ENCODE measurements at places on chromosomes 1 and 21.

- no peak for DNase-seq
These were observed 13.8 kb downstream of the PARK7 start for GRCh38 chr1:7975212-7975865.

GRCh38 chr1:217660353-217661062 is 29.4 kb downstream of the SPATA17 start:
- DNase-seq: no peak

- no peak for DNase-seq
These were observed 4.6 kb upstream of the SMG7 start for GRCh38 chr1:183467687-183468086.

GRCh38 chr1:97143236-97143882 is 421.8 kb downstream of the PTBP2 start:
- no peak for DNase-seq

- DNase-seq: no peak
These were observed 106.8 kb downstream of the EPHB2 start for GRCh38 chr1:22817462-22817861.

- DNase-seq: no peak
These were observed 303.7 kb downstream of the LRRC7 start for GRCh38 chr1:69871412-69871811.

DNA sequence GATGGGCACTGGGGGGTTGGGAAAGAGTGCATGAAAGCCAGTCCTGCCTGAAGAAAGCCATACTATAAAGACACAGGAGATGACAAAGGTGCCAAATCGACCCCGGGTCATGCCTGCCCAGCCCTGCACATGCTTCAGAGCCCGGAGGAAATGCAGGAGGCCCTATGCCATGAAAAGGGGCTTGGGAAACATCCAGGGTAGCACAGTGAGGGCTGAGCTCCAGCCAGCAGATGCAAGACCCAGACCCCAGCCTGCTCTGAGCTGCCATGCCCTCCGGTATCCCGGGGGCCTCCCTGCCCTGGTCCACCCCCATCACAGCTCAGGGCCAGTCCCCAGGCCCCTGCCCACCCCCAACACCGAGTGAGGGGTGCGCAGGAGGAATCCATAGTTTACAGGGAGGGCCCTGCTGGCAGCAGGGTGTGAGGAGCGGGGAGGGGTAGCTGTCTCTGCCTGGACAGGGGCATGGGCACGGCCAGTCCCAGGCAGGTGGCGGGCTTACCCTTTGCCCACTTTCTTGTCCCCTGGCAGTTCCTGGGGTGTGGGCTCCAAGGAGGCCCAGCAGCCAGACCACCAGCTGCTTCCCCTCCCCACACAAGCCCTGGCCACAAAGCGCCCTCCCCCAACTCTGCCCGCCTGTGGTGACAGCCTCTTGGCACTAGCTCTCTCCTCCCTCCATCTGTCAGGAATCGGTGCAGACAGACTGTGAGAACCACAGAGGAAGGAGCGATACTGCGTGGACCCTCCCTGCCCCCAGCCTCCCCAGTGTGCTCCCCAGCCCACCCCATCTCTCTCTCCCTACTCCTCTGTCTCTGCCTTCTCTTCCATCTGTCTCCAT is 16.8 kb downstream of the LRP8 start:
- DNase-seq: no peak

DNA sequence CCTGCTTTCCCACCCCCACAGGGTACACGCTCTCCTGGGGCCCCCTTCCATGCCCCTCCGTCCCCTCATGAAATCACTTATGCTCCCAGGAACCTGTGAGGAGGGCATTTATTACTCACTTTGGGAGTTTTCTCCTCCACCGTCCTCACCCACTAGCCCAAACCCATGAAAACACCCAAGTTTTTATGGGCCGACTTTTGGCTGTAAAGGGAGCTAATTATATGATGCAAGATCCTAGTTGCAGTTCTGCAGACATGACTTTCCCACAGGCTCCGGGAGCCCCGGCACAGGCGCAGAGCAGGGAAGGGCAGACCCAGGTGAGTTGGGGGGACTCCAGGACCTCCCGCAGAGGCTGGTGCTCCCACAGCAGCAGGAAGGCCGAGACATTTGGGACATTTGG is 29.7 kb downstream of the EPHA2 start:
- DNase-seq: no peak

GRCh38 chr1:196593955-196594354 is 14.3 kb downstream of the KCNT2 start:
- no peak for DNase-seq

DNA sequence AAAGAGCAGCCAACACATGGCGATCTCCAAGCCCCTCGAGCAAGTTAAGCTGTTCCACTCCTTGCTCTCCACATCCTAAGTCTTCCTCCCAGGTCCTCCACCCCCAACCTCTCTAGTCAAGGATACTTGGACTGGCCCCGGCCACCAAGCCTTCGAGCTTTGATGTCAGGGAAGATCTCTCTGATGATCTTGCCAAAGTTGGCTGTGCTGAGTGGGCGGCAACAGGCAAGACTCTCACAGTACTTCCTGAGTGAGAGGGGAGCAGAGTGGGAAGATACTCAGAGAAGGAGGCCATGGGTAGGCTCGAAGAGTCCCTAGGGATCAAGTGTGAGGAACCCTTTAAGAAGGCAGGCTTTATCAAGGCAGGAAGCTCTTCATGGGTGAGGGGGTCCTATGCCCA is 2.8 kb downstream of the RFX5 start:
- DNase-seq: no peak

- no peak for DNase-seq
These were observed 26.0 kb downstream of the ADGRL4 start for GRCh38 chr1:78980511-78980910.

DNA sequence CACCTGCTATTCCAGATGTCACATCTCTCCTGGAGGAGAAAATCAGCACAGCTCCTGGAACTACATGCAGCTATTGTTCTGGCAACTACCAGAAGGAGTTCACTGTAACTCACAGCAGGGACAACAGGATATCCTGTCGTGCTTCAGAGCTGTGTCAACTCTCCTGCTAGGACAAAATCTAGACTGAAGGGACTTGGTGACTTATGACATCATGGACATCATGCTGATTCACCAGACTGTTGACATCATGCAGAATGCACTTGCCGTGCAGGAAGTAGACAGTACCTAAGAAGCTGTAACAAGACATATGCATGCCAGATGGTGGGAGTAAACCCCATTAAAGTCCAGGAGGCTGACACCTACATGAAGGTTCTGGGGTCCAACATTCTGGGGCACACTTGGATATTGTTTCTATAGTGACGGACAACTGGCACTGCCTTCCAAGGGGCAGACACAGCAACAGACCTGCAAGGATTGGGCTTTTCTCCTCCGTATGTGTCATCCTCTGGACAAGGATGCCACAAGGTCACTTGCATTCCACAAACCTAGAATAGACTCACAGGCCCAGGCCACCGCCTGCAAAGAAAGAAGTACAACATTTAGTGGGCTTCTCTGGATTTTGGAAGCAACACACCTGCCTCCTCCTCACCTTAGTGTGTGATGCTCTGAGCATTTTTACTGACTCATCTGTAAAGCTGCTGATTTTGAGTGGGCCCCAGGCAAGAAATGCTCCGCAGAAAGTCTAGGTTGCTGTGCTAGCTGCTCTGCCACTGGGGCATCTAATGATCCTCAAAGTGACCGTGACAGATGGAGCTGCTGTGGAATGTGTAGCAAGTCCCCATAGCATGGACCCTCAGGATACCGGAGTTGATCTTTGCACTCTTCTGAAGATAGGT is 249.2 kb downstream of the MATN1 start:
- DNase-seq: no peak

GRCh38 chr21:37117204-37117603 is 44.1 kb downstream of the TTC3 start:
- DNase-seq: no peak

GRCh38 chr1:154837672-154838171 is 32.4 kb downstream of the KCNN3 start:
- no peak for DNase-seq

GRCh38 chr1:79362470-79362869 is 355.9 kb upstream of the ADGRL4 start:
- DNase-seq: no peak

- no peak for DNase-seq
These were observed 43.5 kb upstream of the SARS1 start for GRCh38 chr1:109170035-109170764.

GRCh38 chr1:61213245-61214011 is 131.1 kb downstream of the NFIA start:
- no peak for DNase-seq

- no peak for DNase-seq
These were observed 106.4 kb downstream of the RHOU start for GRCh38 chr1:228841632-228842031.

DNA sequence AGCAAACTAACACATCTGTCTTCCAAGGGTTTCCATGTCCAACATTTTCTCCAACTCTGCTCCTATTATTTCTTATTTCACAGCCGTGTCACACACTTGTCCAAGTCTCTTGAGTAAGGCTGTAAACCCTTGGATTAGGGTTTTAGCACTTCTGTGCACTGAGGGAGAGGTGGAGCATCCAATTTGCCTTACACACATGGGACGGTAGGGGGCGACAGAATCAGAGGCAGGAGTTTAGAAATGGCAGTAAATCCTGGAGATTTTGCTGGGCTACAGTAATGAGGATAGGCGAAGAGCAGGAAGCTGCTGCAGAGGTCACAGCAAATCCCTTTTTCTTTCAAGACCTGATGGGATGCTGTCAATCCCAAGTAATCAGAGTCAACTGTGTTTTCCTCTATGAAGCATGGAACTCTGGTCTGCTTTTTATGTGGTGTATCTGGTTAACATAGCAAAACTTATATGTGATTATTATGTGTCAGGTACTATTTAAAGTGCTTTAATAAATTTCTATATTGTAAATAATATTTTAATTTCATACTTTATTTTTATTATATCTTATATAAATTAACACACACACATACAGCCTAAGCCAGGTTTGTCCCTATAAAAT is 15.4 kb upstream of the LCE5A start:
- DNase-seq: no peak

DNA sequence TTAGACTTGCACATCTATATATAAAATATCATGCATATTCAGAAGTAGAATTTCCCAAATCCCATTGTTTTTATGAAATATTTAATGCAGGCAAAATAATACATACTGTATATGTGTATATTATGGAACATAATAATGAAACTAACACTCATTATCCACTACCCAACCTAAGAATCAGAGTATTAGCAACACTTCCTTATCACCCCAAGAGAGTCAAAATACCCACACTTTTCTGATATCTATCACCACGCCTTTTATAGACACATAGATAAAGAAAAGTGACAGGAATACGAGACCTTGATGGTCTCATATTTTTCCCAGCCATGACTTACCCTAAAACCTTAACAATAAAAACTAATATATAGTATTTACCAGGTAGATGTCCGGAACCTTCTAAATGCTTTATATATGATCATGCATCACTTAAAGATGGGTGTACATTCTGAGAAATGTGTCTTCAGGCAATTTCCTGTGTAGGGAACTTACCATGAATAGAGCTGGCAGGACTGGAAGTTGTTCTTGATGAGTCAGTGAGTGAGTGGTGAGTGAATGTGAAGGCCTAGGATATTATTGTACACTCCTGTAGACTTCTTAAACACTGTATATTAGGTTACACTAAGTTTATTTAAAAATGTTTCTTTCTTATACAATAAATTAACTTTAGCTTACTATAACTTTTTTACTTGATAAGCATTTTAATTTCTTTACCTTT is 45.5 kb downstream of the TNFSF4 start:
- DNase-seq: no peak

DNA sequence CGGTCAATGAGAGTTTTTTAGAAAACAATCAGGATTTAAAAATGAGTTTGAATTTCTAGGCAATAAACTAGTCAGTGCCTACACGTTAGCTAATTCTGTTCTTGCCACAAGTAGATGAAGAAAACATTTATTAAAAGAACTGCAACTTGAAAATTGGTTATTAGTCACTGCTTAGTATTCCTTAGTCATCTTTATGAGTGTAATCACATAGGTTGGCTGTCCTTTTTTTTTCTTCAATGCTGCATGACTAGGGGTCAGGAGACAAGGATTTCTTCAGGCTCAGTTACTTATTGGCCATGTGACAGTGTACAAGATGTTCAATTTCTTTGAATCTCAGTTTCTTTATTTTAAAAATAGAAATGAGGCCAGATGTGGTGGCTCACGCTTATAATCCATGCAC is 17.1 kb downstream of the SOAT1 start:
- no peak for DNase-seq

- no peak for DNase-seq
These were observed 94.7 kb upstream of the ACTRT2 start for GRCh38 chr1:2926447-2927055.

GRCh38 chr1:113542221-113542701 is 151.9 kb downstream of the MAGI3 start:
- no peak for DNase-seq

GRCh38 chr1:52059888-52060287 is 3.8 kb downstream of the BTF3L4 start:
- DNase-seq: no peak

DNA sequence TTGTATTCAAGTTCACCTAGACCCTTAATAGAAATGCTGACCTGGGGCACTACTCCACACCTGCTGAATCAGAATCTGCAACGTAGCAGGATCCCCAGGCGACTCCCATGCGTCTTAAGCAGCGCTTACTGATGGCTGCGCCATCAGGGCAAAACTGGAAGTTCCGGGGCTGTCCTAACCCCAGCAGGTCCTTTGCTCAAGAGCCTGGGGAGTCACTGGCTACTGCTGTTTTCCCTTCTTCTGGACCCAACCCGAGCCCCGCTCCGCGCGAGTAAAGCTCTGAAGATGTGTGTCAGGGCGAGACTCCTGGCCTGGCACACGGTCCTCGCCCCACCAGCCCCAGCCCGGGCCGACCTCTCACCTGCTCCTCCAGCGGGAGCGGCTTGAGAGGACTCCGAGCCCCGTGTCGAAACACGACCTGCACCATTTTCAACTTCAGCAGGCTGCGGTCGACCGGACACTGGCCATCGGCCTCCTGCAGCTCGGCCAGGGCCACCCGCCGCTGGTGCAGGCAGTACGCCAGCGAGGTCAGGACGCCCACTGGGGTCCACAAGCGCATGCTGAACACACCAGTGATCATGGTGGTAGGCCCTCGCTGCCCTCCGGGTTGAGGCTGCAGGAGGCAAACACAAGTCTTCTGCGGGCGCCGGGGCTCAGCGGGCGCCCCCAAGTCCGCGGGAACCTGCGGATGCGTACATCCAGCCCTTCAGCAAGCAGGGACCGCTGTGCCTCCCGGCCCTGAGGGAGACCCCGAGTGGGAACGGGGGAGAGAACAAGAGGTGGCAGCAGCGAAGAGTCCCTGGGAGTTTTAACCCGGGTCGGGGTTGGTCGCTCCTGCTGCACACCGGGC is 630 bp downstream of the ACP6 start:
- peak; percentile 36 for DNase-seq

DNA sequence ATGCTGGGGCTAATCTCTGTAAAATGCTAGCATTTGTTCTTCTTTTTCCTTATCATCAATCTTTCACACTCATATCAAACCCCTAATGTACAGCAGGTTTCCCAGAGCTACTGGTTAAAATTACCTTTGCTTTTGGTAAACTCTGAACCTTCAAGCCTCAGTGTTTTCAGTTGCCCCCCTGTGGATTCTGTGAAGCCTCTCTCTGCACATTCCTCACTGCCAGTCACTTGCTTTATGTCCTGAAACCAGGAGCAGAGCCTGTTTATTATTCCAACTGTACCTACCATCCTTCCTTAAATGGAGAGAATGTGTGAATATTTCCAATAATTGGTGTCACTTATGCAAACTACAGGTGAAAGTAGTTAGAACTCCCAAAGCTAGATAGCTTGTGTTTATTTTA is 134.2 kb downstream of the NEK7 start:
- no peak for DNase-seq

Data from stimulated activated CD4-positive, alpha-beta T cell treated with anti-CD3 and anti-CD28 coated beads, Interleukin-4, amount 100 ng/mL, for 4 hours (primary cell).